ENCODE measurements at places on chromosomes 5 and 9.

- peak; percentile 22 for DNase-seq
These were observed 75.6 kb downstream of the DCP2 start for GRCh38 chr5:113052041-113052795.

DNA sequence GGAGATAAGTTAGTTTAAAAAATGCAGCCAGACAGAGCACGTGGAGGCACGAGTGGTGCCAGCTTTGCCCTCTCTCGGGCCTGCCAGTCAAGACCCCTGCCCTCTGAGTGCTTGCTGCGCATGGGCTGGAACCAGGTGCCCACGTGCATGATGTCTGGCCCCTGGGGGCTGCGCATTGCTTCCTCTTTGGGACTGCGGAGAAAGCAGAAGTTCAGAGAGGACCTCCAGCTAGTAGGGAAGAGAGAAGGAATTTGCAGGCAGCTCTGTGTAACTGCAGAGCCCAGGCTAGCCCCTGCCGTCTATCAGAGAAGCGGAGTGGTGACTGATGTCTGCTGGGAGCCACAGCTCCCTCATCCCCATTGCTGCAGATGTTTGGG lies 9.7 kb upstream of the RNU6ATAC start:
- DNase-seq: no peak

DNA sequence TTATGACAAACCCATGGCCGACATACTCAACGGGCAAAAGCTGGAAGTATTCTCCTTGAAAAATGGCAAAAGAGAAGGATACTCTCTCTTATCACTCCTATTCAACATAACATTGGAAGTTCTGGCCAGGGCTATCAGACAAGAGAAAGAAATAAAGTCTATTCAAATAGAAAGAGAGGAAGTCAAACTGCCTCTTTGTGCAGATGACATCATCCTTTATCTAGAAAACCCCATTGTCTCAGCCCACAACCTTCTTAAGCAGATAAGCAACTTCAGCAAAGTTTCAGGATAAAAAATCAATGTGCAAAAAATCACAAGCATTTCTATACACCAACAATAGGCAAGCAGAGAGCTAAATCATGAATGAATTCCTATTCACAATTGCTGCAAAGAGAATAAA lies 1799.9 kb upstream of the ACO1 start:
- no peak for DNase-seq

DNA sequence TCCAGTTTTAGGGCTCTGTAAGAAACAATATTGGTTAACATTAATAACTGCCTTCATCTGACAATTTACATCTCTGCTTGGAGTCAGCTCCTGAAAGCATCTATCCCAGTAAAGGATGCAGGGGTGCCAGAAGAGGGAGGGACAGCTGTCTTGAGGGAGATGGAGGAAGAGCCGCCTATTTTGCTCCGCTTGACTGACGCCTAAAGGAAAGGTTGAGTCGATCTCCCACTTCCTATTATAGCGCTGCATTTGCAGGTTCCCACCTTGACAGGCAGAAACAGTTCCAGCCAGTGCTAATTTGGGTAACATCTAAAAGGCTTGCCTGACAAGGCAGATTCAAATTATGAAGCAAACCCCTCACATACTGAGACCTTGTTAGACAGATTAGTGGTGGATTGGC lies 374.6 kb downstream of the SPATA31D1 start:
- no peak for DNase-seq

- no peak for DNase-seq
These were observed 159.1 kb upstream of the RGMB start for GRCh38 chr5:98614341-98614740.

- DNase-seq: no peak
These were observed 66.9 kb downstream of the TMEM252 start for GRCh38 chr9:68473790-68474189.

- no peak for DNase-seq
These were observed 379.7 kb downstream of the PSAT1 start for GRCh38 chr9:78676623-78677022.

DNA sequence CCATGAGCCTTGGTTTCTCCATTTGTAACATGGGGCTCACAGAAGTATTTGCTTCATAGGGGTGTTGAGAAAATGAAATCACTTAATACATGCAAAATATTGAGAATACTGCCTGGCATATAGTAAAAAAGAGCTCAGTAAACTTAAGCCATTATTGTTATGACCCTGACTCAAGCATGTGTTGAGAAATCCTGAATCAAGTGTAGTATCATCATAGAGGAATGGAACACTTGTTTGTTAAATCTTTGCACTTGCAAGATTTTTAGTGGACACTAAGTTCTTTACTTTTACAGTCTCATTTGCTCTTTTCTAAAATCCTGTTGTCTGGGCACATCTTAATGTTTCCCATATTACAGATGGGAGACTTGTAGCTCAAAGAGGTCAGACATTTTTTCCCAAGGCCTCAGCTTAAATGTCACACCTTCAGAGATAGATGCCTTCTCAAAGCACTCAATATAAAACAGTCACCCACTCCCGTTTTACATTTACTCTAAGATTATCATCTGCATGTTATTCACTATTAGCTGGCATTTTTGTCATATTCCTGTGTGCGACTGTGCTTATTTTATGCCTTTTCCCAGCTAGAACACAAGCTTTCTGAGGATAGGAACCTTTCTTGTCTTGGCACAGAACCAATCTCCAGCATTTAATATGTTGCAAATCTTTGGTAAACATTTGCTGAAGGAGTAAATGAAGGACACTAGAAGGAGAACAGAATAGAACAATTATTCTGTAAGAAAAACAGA lies 250.0 kb upstream of the TNC start:
- DNase-seq: no peak

DNA sequence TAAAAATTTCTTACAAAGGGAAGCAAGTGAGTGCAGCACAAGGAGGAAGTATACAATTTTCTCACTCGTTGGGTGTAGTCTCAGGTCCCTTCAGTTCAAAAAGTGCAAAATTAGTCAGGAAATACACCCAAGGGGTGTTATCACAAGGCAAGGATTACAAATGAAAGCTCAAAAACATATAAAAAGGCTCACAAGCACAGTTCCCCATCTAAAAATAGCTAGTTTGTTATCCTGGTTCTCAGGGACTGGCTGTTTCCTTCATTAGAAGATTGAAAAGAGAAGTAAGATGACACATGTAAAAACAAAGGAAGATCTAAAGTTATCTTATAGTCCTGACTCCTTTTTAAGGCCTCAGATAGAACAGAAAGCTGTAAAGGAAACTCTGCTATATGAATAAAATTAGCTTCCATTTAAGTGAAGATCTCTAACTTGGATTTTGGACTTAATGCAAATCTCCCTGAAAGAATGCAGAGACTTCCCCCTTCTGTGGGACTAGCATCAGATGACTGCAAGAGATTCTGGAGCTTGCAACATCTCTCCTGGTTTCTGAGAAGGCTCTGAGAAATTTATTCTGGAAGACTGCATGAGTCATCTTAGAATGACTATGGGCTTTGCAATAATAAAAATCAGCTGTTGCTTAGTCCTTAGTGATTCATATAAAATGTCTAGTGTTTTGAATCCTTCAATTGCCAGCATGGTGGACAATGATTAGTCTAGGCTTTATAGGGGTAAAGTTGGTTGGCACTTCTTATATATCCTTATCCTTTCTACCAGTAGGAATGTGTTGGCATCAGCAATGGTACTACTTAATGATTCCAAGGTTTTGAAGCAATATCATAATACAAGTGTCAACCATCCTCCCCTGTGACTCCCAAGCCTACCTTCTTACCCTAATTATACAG lies 25.4 kb downstream of the DAB2 start:
- peak; percentile 82 for DNase-seq

GRCh38 chr9:98563212-98563907 lies 145.4 kb downstream of the GABBR2 start:
- no peak for DNase-seq

- DNase-seq: no peak
These were observed 6.4 kb downstream of the ENTPD8 start for GRCh38 chr9:137434498-137435380.

GRCh38 chr5:56110646-56111403 lies 116.1 kb upstream of the IL6ST start:
- no peak for DNase-seq

GRCh38 chr5:39451276-39451941 lies 26.6 kb upstream of the DAB2 start:
- DNase-seq: no peak

DNA sequence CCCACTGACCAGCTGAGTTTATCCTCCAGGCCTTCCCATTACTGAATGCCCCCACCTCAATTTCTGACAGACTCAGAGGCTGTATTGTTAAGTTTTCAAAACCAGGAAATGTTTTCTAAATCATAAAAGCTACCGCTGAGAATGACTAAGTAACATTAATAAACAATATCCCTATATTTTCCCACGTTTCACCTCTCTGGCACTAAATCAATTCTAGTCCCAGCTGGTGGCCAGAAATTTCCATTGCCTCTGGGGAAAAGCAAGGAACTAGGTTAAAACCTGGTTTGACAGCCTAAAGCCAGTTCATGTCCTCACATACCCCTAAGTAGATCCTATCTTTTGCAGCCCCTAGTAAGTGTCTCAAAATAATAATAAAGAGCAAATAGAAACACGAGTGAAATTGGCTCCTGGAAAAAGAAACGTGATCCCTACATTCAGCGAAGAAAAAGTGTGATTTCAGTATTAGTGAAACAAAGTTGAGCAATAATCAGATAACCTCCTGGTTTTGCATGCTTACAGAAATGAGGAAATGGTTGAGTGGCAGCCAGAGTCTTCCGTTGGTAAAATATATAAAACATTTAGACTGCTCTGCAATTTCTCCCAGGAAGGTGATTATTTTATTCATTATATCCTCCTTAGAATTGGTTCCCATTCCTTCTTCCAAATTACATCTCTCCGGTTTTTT lies 110.9 kb downstream of the ESM1 start:
- DNase-seq: no peak

GRCh38 chr9:86303316-86303975 lies 21.1 kb upstream of the ISCA1 start:
- peak; percentile 61 for DNase-seq

DNA sequence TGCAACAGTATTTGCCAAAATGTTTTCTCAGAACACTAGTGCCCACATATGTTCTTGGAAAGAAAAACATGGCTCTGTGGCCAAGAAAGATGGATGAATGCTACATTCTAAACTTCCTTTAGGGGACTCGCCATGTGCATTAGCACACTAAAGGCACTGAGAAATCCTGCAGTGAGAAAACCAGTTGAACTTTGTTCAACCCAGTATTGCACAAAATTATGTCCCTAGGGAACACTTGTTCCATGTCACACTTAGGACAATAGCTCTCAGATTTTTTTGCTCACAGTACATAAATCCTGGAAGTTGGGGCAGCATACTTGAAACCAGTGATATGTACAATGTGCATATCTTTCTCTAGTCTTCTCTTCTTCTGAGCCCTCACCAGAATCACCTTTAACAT lies 96.6 kb downstream of the ADRB2 start:
- no peak for DNase-seq

DNA sequence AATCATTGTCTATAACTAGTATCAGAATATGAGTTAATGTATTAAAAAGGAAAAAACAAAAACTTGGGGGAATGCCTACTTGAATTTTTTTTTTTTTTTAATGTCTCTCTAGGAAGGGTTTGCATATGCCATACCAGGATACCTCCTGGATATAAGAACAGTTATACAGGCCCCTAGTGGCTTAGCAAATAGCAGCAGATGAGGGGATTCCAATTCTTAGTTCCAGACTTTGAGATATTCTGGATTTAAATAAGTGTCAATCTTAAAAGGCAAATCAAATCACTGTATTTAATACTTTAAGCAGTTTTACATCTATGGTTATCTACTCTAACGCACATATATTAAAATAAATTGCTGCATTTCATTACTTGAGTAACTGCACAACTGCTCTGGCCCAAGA lies 1055.5 kb upstream of the DMAC1 start:
- no peak for DNase-seq

DNA sequence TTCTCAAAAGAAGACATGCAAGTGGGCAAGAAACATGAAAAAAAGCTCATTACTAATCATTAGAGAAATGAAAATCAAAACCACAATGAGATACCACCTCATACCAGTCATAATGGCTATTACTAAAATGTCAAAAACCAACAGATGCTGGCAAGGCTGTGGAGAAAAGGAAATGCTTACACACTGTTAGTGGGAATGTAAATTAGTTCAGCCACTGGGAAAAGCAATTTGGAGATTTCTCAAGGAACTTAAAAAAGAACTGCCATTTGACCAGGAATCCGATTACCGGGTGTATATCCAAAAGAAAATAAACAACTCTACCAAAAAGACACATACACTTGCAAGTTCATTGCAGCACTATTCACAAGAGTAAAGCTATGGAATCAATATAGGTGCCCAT lies 595.4 kb upstream of the RIOK2 start:
- no peak for DNase-seq

DNA sequence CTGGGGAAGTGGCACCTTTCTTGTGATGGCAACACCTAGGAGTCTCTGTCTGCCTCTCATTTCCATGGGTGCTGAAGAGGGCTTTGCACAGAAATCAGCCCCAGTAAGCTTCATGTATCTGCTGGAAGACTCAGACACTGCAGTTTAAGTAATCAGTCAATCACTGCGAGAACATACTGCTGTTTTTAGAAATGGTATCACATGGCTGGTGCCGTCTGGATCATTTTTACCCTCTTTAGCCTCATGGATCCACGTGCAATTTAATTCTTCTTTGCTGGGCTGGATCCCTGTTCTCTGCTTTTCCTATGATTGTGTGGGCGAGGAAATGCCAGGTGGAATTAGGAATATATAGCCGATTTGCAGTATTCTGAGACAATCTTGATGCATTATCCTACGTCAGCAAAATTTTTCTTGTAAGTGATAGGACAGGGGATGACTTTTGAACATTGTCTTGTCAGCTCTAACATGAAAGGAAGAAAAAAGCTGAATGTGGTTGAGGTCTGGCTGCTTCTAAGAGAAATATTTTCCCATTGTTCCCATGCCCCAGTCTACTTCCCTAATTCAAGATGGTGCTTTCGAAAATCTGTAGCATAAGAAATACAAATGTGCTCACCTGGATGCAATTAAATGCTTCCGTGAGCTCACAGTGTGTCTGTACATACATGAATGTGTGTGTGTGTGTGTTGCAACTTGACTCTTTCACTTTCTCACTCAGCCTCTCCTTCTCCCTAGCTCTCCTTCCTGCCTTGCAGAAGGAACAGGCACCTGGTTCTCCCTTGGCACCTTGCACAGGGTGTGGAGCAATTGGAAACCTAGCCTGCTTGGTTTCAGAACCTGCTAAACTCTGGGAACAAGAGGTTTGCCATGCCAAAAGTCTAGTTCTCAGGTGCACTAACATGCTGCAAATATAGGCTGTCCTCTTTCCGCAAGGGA lies 281.6 kb downstream of the NTRK2 start:
- DNase-seq: no peak

GRCh38 chr5:140336388-140336787 lies 10.0 kb downstream of the HBEGF start:
- no peak for DNase-seq

DNA sequence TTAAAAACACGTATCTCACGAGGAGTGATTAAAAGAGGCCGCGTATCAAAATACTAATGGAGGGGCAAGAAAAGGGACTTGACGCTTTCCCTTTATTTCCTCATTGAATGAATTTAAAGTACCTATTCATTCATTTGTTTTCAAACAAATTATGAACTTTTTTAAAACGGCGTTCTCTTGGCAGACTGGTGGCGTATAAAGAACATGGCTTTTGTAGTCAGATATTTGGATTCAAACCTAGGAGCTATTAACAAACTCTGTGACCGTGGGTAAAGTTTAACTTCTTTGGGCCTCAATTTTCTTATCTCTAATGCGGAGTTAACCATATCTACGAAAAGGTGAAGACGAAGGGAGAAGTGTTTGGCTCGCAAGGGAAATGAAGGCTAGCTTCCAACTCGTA lies 876 bp downstream of the CAAP1 start:
- no peak for DNase-seq

- DNase-seq: no peak
These were observed 25.8 kb downstream of the ADGRD2 start for GRCh38 chr9:124475868-124476690.

All from RWPE1 (cell line).